Bladder microvascular endothelial cell (primary cell): ENCODE measurements at places on chromosomes 3 and 15. TPM values are rescaled to one million over a fixed set of nuclear protein-coding genes. Genes with fewer than 3 reads are reported as not detected.

Gene SEC22A
- total RNA-seq, result 25.3 and 37.1 TPM in 2 replicates

Gene CACNA1D
- total RNA-seq, result not detected in 2 replicates

Gene RBPMS2
- total RNA-seq, result 0.25 TPM in 1 of 2 replicates, not detected in the other

Gene CCR9
- not detected in 2 replicates for total RNA-seq

Gene ECE2
- total RNA-seq, result not detected in 2 replicates

Gene CFAP92
- total RNA-seq, result 0.16 and 0.69 TPM in 2 replicates

Gene ACTRT3
- total RNA-seq, result 1.5 and 2.0 TPM in 2 replicates

Gene SUSD5
- total RNA-seq, result 3.6 and 9.3 TPM in 2 replicates

Gene GOLGA8S
- total RNA-seq, result under 0.01 TPM in 1 of 2 replicates, not detected in the other

Gene CDHR4
- total RNA-seq, result not detected in 2 replicates
